NB4 (cell line): ENCODE measurements at places on chromosomes 11 and 22.

GRCh38 chr11:65292890-65293289, 21.8 kb upstream of the CDC42EP2 start:
- DNase-seq, result no peak

GRCh38 chr11:109707411-109707810, 285.4 kb downstream of the C11orf87 start:
- peak; percentile 8 for DNase-seq

DNA sequence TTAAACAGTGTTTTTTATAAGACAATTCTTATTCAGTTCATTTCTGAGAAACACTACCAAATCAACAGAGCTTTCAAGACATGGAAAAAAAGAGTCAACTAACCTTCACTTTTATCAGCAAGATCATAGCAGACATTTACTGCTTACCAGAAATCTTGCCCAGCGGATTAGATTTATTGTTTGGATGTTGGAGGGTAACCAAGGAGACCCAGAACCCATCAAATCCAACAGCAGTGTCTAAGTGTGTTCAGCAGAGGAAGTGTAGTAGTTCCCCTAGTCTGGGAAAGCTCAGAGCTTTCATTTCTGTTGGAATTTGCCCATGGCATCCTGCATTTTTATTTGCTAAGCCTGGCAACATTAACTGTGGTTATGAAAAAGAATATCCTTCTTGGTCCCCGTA, 2.4 kb upstream of the PGM2L1 start:
- DNase-seq, result no peak

DNA sequence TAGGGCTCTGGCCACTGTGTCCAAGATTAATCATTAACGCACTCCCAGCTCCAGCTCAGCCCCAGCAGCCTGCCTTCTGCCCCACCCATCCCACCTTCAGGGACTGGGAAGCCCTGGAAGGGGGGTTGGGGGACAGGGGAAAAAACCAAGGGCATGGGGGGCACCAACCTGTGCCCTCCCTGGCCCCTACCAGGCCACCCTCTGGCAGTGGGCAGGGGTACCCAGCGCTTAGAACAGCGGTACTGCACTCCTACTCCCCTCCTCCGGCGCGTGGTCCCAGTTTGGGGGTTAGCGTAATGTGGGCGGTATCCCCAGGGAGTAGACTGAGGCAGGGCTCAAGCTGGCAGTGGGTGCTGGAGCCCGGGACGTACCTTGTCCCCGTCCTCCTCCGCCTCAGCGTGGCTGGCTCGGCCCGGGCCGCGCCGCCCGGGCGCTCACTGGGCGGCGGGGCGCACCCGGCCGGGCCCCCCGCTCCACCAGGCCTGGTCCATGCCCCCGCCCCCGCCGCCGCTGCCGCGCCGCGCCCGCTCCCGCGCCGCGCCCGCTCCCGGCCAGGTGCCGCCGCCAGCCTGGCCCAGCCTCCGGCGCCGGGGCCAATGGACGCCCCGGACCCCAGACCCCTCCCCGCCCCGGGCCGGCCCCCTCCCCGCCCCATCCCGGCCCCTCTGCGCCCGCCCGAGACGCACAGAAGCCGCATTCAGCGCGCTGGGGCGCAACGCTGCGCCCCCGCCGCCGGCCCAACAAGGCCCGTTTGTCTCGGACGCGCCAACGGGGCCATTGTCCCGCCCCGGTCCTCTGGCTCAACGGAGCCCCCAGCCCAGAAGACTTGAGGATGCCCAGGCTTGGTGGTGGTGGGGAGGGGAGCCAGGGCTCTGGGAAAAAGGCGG, at the start of gene GAL3ST1:
Gene GAL3ST1 (minus strand): TSS at position 571 of the 887 bp plus-strand sequence. CDS start 17,273 bp downstream, outside the sequence.
- no peak for DNase-seq

DNA sequence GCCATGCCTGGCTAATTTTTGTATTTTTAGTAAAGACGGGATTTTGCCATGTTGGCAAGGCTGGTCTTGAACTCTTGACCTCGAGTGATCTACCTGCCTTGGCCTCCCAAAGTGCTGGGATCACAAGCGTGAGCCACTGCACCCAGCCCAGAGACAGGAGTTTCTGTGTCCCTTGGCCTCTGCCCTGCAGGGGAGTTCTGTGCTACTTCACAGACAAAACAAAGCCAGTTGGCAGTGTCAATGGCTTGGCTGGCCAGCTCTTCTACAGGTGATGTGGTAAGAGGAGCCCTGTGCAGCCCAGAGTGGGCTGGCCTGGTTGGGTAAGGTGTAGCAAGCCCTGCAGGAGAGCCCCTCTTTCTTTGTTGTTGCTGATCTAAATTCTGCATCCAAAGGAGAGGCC, 60.5 kb upstream of the SHISAL1 start:
- DNase-seq, result no peak

GRCh38 chr22:27686534-27686933, 115.0 kb downstream of the MN1 start:
- DNase-seq, result no peak

- DNase-seq, result peak; percentile 64
These were observed 32.4 kb downstream of the DBX1 start for GRCh38 chr11:20127671-20128527.

DNA sequence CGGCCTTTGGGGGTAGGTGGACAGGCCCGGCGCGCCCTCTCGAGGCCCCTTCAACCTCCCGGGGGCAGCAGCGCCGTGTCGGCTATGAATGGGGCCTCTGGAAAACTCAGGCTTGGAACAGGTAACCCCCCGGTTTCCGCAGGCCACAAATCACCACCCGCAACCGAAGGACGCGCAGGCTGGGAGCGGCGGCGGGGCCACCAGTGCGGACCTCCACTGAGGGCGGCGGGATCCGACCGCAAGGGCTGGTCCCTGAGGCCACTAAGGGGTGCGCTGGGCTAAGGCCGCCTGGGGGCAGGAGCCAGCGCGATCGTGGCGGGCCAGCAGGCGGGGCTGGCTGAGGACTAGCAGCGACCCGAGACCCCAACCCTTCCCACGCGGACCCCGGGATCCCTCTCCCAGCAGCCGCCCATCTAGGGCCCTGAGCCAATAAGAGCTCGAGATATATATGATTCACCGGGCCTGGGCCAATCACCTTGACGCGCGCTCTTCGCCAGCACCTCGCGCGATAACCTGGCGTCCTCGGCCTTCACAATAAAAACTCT, 609 bp upstream of the ATF4 start:
- peak; percentile 99 for DNase-seq
